Spinal cord (tissue), 10 donors: ENCODE measurements at places on chromosomes 7 and 10. TPM values are rescaled to one million over a fixed set of nuclear protein-coding genes. Genes with fewer than 3 reads are reported as not detected.

DNA sequence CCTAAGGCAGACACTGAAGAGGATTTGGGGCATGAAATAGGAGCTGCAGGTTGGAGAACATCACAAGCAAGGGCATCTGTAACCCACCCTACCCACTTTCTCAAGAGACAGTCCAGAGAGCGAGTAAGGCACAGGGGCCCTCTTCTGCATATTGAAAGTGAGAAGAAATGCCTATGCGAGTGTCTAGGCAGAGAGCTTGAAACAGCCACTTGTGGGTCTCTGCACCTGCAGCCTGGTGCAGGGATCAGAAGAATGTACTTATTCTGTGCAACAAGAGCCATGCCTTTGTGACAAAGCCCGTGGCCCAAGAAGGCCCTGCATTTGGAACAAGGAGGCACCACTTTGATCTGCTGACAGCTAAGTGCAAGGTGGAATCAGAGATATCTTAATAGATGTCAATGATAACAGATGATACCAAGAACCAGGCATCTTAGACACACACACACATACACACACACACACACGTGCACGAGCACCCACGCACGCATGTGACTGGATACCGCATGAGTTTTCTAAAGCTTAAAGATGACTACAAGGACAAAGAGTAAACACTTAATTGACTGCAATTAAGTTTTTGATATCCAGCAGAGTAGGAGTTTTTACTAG is 89.3 kb downstream of the NPSR1 start:
- DNase-seq, result no peak

Gene NUTM2A
- total RNA-seq, result 1.2 TPM

- no peak for DNase-seq
Measured at GRCh38 chr7:1864161-1864940, 194.3 kb downstream of the ELFN1 start.

GRCh38 chr7:101902680-101903514 is 85.5 kb downstream of the CUX1 start:
- DNase-seq, result no peak

DNA sequence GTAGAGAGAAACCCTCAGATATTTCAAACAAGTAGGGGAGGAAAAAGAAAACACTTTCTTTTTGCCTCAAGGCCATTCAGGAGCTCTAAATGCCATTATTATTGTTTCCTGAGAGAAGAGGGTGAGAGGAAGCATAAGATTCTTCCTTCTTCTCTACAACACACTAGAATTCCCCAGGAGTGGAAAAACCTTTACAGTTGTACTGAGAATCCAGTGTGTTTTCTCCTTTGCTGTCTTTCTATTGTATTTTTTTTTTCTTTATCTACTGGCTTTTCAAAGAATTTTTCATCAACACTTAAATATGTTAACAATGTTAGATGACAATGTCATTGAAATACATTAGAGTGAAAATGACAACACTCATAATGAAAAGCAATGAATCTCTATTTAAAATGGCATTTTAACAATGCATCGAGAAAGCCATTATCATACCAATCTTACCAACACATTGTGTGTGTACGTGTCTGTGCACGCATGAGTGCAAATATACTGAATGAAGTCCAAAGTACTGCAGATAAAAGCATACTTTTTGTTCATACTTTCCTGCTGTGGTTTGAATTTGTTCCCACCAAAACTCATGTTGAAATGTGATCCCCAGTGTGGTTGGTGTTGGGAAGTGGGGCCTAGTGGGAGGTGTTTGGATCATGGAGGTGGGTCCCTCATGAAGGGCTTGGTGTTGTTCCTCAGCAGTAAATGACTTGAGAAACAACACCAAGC is 24.2 kb upstream of the MACC1 start:
- DNase-seq, result no peak
